Lung (tissue), 17 donors: ENCODE measurements at places on chromosomes 6 and 20. TPM values are rescaled to one million over a fixed set of nuclear protein-coding genes. Genes with fewer than 3 reads are reported as not detected.

TAAR6 gene
- not detected for polyA plus RNA-seq

BPIFB1 gene
- polyA plus RNA-seq: 333 TPM

PSMA7 gene
- 478 TPM for polyA plus RNA-seq

PHACTR2 gene
- 11.0 TPM for polyA plus RNA-seq

TTK gene
- polyA plus RNA-seq: 1.1 TPM

INSM1 gene
- 0.05 TPM for polyA plus RNA-seq

GHRH gene
- polyA plus RNA-seq: not detected

C6orf15 gene
- polyA plus RNA-seq: not detected
